NCI-H226 (cell line): ENCODE measurements at places on chromosomes 7 and 10.

DNA sequence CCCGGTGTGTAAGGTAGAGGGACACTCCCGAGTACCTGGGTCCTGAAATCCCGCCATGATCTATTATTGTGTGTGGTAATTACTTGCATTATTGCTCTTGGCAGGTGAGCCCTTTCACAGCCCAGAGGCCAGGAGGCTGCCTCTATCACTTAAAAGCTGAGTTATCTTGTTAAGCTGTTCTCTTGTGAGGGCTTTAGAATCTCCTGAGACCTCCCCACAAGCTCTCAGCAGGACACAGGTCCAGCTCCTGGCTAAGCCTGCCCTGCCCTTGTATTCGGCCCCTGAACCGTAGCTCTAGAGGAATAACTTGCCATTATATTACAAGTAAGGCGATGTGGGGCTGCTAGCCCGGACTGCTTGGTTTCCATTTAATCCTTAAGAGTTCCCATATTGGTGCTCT, 13.9 kb downstream of the SND1 start:
- DNase-seq: no peak

DNA sequence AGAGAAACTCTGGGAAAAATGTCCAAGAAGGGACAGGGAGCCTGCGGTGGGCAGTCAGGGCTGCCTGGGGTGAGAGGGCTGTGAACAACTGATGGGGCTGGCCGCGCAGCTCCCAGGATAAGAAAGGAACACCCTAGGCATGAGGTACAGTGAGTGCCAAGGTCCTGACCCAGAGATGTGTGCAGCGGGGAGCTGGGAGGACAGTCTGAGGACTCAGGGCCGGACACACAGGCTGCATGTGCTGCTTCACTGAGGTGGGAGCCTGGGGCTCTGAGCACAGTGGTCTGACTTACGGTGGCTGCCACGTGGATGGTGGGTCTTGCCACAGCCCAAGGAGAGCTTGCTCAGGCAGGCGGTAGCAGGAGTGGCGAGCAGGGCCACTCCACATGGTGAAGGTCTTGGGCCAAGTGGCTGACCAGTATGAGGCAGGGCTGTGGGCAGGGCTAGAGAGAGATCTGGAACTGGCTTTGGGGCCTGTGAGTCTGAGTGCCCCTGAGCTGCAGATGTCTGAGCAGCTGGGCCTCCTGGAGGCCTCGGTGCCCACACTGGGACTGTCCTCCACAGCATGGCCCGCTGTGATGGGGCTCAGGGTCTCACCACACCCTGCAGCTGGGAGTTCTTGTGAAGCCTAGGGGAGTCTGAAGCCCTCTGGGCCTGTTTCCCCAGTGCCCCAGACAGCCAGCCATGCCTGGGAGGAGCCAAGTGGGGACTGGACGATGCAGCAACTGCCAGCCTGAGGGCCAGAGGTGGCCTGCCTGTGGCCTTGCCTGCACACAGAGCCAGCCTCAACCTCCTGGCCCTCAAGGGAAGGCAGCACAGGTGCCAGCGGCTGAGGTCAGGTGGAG, 60.3 kb downstream of the RASGEF1A start:
- no peak for DNase-seq

- no peak for DNase-seq
Measured at GRCh38 chr10:123569436-123570035, 96.6 kb upstream of the GPR26 start.

- DNase-seq: no peak
Measured at GRCh38 chr7:94216944-94217461, 177.7 kb upstream of the COL1A2 start.

GRCh38 chr7:72430531-72430930, 18.4 kb upstream of the CALN1 start:
- DNase-seq: no peak

GRCh38 chr10:36050763-36051499, 408.8 kb upstream of the FZD8 start:
- no peak for DNase-seq

- no peak for DNase-seq
Measured at GRCh38 chr7:153021542-153021941, 262.0 kb downstream of the ACTR3B start.

- peak; percentile 86 for DNase-seq
Measured at GRCh38 chr10:32139223-32140073, 83.2 kb upstream of the KIF5B start.

- DNase-seq: no peak
Measured at GRCh38 chr10:23171232-23171876, 20.8 kb upstream of the PTF1A start.

GRCh38 chr10:30047430-30047829, 12.0 kb downstream of the JCAD start:
- no peak for DNase-seq

- no peak for DNase-seq
Measured at GRCh38 chr7:158820656-158821055, 8.7 kb downstream of the ESYT2 start.
